ENCODE measurements at places on chromosomes 4 and X.
A peak's percentile ranks its signal among the peaks of the same experiment; 100 is the strongest.

DNA sequence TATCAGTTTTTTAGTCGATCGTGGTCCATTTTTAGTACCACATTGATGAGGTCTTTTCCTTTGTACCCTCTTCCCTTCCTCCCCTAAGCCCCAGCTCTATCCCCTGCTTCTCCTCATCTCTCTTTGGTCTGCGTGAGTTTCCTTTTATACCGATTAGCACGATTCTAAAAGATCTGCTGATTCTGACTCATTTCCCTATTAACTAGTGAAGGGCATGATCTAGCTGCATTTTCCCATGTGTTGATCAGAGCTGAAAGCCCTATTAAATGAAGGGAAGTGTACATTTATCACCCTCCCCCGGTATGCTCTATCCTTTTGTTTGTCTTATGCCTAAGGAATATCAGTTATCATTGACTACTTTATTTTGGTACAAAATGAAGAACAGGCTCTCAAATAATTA is 181.7 kb upstream of the NPY2R start:
- no peak for DNase-seq

DNA sequence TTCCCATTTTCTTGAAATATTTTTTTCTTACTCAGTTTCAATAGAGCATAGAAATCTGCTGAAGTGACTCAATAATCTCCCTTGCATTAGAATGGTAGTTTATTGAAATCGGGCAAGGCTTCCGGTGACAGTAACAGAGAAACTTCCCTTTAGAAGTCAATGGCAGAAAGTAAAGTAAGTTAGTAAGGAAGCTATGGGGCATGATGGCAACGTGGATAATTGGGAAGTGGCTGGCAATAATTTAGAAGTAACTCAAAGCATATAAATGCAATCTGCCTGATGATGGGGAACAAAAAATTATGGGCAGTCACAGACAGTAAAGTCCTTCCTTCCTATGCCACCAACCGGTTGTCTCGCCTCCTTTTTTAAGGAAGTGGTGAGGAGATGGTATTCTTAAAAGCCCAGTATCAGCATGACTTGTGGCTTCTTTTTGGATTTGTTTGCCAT is 7.6 kb downstream of the CYBB start:
- no peak for DNase-seq

DNA sequence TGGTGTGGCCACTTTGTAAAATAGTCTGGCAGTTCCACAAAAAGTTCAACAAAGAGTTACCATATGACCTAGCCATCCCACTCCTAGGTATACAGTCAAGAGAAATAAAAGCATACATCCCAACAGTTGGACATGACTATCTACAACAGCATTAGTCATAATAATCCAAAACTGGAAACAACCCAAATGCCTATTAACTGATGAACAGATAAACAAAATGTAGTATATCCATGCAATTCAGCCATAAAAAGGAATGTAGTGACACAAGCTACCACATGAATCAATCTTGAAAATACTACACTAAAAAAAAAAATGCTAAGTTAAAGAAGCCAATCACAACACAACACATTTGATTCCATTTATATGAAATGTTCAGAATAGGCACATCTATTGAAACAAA is 16.1 kb downstream of the MED14 start:
- peak; percentile 82 for DNase-seq

GRCh38 chr4:10285028-10285427 is 168.4 kb upstream of the WDR1 start:
- no peak for DNase-seq

GRCh38 chr4:26206339-26206738 is 114.5 kb upstream of the RBPJ start:
- DNase-seq = peak; percentile 85

GRCh38 chr4:24321131-24321530 is 263.2 kb downstream of the DHX15 start:
- no peak for DNase-seq

- peak; percentile 2 for DNase-seq
Observed at GRCh38 chrX:72716766-72717165, 2.7 kb upstream of the PHKA1 start.

GRCh38 chrX:139905051-139905450 is 27.8 kb downstream of the ATP11C start:
- DNase-seq = no peak

GRCh38 chrX:129347291-129347690 is 176.0 kb downstream of the SMARCA1 start:
- peak; percentile 10 for DNase-seq

DNA sequence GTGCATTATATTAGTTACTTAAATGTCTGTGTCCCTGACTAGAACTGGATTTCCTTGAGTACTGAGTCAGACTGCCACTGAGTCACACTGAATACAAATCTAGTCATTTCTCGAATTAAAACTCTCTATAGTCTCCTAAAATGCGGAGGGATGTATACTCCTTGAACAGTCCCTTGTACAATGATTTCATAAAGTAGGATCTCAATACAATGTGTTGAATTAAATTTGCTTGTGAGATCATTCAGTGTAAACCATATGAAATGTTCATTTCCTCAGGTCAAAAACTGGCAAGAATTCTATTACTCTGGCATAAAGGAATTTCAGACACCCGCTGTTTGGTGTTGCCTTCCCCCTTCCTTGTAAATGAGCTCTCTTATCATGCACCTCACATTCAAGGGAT is 17.5 kb upstream of the FAM241A start:
- DNase-seq = peak; percentile 73

DNA sequence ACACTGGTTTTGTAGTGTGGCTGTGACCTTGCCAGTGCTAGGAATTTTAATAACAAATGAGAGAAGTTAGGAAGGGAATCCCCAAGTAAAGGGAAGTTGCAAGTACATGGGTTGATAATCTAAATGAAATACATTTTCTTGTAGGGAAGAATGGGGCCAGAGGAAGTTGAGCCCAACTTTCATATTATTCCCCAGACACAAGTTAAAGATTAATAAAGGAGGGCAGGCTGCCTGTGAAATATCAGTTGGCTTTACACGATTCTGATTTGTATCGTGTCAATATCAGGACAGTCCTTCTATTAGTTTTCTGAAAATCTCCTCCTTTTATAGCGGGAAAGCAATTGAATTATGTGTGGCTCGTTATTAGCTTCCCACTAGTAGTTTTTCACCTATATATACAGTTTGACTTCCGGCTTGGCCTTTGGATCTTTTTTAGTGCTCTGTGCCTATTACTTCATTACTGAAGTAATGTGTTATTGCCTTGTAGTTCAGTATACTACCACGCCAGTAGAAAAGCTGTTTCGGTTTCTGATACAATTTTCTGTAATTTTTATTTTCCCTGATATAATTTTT is 1.7 kb downstream of the PDLIM5 start:
- no peak for DNase-seq
